GM12892 (cell line): ENCODE measurements at places on chromosomes 7 and 10.

DNA sequence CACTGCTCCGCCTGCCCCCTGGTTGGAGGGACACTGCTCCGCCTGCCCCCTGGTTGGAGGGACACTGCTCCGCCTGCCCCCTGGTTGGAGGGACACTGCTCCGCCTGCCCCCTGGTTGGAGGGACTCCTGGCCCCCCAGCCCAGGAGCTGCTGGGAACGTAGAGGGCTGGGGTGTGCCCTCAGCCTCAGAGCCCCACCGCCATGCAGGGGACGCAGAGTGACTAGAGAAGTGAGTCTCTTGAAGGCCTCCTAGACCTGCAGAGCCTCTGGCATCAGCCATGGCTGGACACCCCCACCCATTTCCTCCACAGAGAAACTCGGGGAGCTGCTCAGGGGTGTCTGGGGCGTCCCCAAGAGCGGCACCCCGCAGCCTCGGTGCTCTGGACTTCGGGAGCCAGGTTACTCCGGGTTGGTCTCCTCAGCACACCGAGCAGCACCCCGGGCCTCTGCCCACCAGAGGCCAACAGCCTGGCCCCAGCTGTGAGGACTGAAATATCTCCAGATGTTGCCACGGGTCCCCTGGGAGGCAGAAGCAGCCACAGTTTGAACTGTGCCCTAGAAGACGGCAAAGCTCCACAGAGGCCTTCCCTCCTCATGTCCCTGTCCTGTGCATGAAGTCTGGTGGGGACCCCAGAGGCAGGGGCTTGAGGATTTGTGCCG is 191.9 kb downstream of the ELFN1 start:
- no peak for DNase-seq

DNA sequence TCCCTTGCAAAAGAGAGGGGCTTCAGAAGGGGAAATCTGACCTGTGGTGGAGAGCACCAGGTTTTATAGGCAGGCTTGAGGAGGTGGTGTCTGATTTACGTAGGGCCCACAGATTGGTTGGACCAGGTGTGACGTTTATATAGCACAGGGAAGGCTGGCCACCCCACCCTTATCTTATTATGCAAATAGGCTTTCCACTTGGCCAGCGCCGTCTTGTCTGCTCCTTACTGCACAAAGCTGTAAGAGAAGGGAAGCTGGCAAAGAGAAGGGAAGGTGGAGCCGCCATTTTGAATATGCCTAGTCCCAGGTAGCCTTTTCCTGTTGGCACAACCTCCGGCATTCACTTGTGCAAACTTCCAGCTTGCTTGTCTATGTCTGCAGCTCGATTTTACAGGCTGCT is 221.4 kb downstream of the GATA3 start:
- no peak for DNase-seq

DNA sequence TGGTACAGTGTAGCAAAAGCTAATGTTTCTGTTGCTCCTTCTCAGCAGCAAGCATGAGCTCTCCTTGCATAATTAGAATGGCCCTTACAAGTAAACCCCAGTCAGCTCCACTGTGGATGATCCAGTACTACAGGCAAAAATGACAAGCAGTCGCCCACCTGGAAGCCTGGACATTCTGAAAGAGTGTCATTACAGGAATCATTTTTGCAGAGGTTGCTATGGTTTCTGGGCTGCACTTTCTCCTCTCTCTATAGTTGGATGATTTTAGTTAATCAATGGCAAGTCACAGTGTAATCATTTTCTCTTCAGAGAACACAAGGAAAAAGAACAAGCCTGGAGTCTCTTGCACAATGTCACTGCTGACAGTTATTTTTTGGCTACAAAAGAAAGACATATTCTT is 102.9 kb upstream of the MYO3A start:
- DNase-seq: no peak

GRCh38 chr10:89273680-89274079 is 22.1 kb upstream of the LIPA start:
- no peak for DNase-seq
